Sigmoid colon (tissue), 7 donors: ENCODE measurements at places on chromosomes 6 and 20. TPM values are rescaled to one million over a fixed set of nuclear protein-coding genes. Genes with fewer than 3 reads are reported as not detected.

- no peaks in the 10 kb centered on the region for H3K36me3 ChIP-seq
- H3K4me3 ChIP-seq = no peak overlapping the region
- H3K4me1 ChIP-seq = no peaks in the 10 kb centered on the region
- H3K27ac ChIP-seq = no peak overlapping the region
Observed at GRCh38 chr6:22248513-22249308, 48.1 kb downstream of the PRL start.

GRCh38 chr6:163775313-163775712 is 360.8 kb downstream of the QKI start:
- DNase-seq = no peak
- H3K27ac ChIP-seq = no peak overlapping the region
- H3K4me1 ChIP-seq = no peaks in the 10 kb centered on the region
- H3K4me3 ChIP-seq = no peak overlapping the region

PLG gene
- not detected for total RNA-seq

SUMO4 gene
- 6.1 TPM for total RNA-seq

PLCB4 gene
- total RNA-seq = 12.0 TPM

SCAND1 gene
- 77.0 TPM for total RNA-seq
